Left renal cortex interstitium (tissue), 4 donors: ENCODE measurements at places on chromosomes 3 and 15. TPM values are rescaled to one million over a fixed set of nuclear protein-coding genes. Genes with fewer than 3 reads are reported as not detected.

- peak; percentile 20 for DNase-seq
Measured at GRCh38 chr3:196712514-196713413, 587 bp downstream of the PIGX start.

DNA sequence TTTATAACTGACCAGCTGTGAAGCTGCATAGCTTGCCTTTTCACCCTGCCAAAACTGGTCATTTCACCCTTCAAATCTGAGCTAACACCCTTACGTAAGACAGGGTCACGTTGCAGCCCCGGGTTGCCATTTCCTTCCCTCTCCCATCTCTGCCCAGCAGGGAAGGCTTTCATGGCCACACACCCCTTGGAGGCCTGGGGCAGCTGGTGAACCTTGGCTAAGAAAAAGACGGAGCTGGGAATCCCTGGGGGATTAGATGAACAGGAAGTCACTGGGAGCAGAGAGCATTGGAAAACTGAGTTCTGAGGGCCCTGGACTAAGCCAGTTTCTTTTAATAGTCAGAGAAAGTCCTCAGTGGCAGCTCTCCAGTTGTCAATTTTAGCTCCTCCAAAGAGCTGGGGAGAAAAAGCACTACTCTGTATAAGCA is 67.8 kb downstream of the TTC23 start:
- DNase-seq, result no peak

GRCh38 chr3:25897019-25897418 is 107.1 kb downstream of the OXSM start:
- DNase-seq, result no peak

GRCh38 chr3:9102240-9102981 is 139.1 kb upstream of the RAD18 start:
- DNase-seq, result no peak

GRCh38 chr15:61644550-61644949 is 415.4 kb upstream of the RORA start:
- DNase-seq, result no peak

- no peak for DNase-seq
Measured at GRCh38 chr15:39028069-39028468, 463.5 kb upstream of the RASGRP1 start.

DNA sequence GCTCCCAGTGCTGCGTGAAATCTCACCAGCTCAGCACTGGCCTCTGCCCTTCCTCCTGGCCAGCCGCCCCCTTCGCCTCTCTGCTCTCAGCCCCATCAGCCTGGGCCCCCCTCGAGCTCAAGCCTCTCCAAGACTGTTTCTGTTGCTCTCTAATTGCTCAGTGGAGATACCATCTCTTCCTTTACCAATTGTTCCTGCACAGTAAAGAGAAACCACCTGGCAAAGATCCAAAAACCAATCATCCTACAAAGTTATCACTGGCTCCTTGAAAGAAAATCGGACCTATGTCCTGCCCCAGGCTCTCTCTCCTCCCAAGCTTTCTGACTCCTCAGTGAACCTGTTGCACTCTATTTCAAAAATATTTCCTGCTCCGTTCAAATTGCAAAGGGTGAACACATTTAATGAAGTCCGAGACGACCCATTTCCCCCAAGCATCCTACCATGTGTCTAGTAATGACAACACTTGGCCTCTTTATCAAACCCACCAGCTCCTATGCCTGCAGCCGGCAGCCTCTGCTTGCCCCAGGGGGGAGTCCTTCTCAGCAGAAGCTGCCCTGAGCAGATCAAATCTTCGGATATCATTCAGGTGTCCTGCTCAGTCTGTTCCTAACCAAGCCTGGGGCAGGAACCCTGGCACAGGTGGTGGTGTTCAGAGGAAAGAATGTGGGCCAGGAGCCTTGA is 53.7 kb upstream of the FAM174B start:
- no peak for DNase-seq

- DNase-seq, result no peak
Measured at GRCh38 chr3:30493911-30494311, 112.5 kb upstream of the TGFBR2 start.

The BTLA gene
- polyA plus RNA-seq, result 0.58 TPM

The TRPM1 gene
- polyA plus RNA-seq, result 0.29 TPM

GRCh38 chr15:52151353-52151752 is 38.8 kb upstream of the BCL2L10 start:
- no peak for DNase-seq

The PRR20G gene
- polyA plus RNA-seq, result not detected
